ENCODE measurements at places on chromosomes 5 and 9.

DNA sequence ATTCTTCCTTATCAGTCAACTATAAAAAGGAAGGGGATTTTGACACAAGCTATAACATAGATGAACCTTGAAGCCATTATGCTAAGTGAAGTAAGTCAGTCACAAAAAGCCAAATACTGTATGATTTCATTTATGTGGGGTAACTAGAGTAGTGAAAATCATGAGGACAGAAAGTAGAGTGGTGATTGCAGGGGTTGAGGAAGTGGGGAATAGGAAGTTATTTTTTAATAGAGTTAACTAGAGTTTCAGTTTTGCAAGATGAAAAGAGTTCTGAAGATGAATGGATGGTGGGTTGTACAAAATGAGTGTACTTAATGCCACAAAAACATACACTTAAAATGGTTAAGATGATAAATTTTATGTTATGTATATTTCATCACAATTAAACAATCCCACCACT, 65.4 kb upstream of the FAM174A start:
- DNase-seq = no peak

- DNase-seq = no peak
Measured at GRCh38 chr9:13513286-13513685, 233.8 kb upstream of the MPDZ start.

DNA sequence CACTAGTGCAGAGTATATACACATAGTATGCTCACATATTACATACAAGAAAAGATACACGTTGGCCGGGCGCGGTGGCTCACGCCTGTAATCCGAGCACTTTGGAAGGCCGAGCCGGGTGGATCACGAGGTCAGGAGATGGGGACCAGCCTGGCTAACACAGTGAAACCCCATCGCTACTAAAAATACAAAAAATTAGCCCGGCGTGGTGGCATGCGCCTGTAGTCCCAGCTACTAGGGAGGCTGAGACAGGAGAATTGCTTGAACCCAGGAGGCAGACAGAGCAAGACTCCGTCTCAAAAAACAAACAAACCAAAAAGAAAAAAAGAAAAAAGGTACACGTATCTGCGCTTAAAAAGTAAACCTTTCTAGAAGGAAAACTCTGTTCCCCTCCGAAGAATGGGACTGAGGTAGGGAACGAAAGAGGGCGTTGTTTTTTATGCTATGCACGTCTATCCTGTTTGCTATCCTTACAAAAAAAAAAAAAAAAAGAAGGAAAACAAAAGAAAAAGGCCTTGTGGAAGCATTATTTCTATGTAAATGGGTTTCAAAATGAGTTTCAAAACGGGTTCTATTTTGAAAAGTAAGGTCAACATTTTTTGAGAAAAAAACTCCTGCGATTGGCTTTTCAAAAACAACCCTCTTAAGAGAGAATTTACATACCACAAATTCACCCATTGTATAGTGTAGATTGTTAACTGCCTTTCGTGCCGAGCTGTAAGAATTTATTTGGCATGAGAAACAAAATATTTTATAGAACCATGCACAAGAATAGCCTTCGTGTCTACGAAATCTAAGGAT, 1.2 kb downstream of the AK3 start:
- DNase-seq = no peak

DNA sequence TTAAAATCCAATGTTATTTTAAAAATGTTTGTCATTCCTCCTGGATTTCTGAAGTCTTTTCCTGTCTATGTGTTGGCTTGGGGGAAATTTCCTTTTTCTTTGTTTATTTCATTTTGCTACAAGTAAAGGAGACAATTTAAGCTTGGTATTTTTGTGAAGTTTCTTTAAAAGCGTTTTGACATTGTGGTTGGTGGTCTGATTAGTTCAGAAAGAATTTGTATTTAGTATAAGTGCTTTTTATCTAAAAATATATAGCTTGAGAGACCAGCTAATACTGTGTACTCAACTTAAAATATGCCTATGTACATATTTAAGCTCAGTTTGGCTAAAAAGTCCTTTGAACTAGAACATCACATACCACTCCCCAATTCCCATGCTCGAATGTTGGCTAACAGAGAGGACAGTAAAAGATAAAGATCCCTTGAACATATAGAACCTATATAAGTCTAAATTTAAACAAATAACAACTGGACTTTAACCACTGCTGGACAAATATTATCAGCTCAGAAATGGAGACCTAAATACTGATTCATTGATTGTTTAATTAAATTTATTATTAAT, 237.6 kb downstream of the TLE4 start:
- DNase-seq = no peak

DNA sequence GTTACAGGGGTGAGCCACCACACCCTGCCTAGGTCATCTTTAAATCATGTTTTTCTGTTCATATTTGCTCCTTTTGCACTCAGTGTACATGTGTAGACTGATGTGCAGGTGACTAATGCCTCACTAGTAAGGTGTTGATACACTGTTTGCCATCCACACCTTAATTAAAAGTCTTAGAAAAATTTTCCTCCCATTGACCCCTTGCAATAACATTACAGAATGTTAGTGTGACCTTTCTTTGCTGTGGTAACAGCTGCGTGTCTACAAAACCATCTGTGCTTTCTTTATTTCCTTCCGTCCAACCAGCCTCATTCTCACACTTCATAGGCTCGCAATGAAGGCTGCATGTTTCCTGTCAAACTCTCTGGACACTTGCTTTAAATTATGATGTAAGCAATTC, 6.6 kb upstream of the CEMIP2 start:
- no peak for DNase-seq

- no peak for DNase-seq
Measured at GRCh38 chr9:135048758-135049444, 38.6 kb upstream of the OLFM1 start.

DNA sequence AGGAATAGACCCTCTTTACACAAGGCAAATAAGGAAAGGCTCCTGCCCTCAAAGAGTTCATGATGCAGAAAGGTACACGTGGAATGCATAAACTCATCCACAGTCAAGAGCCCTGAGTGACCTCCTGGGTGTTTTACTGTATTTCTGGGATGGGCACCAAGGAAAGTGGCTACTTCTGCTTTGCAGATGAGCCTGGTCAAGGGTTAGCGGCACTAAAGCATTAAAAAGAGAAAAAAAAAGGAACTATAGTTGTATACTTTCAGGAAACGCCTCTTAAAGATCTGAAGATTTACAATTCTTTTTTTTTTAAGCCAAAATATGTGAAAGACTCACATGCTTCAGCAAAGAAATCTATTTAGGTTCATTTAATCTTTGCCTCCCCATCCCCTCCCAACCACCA, 366.2 kb upstream of the PDE4D start:
- DNase-seq = no peak

- no peak for DNase-seq
Measured at GRCh38 chr5:9149988-9150387, 395.9 kb downstream of the SEMA5A start.

GRCh38 chr5:61621202-61621650, 289.2 kb downstream of the ZSWIM6 start:
- no peak for DNase-seq

- no peak for DNase-seq
Measured at GRCh38 chr5:3118340-3118739, 366.9 kb upstream of the IRX2 start.

GRCh38 chr5:78523314-78524193, 125.0 kb downstream of the LHFPL2 start:
- no peak for DNase-seq

GRCh38 chr5:20605732-20606525, 617.9 kb upstream of the CDH18 start:
- DNase-seq = no peak

- DNase-seq = no peak
Measured at GRCh38 chr5:160747987-160748386, 104.0 kb downstream of the ATP10B start.

GRCh38 chr9:132579427-132579798, 3.0 kb upstream of the BARHL1 start:
- DNase-seq = no peak

DNA sequence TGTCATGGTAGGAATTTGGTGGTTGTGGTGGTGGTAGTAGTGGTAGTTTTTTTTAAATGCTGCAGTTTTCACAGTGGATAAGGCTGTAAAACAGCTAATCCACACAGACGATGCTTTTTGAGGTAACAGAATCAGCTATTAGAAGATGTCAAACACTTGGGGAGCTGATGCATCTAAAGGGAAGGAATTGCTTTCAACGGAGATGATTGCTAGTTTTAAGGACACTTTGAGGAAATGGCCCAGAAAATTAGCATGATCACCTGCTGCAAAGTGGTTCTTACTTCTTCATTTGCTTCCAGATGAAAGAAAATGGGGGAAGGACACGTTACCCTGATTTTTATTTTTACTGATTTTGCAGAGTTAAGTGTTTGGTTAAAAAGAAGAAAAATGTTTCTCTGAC, 178.2 kb upstream of the ATP10B start:
- DNase-seq = no peak

- DNase-seq = no peak
Measured at GRCh38 chr9:23823986-23824829, 1.8 kb downstream of the ELAVL2 start.

DNA sequence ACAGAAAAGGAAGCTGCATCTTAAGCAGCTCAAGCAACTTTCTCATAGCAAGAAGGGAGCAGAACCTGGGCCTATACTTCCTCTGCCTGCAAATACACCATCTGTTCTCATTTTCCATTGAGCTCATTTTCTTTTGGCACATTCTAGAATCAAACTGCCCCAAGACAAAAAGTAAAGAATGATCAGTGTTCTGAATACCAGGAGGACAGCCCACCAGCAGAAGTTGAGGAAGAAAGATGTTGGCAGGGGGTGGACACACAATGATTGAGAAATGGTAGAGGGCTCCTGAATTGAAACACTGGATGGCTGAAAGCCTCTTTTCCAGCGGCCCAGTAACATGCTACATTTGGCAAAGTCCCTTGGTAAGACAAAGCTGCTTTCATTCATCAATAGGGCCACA, 171.8 kb downstream of the MED10 start:
- DNase-seq = no peak

GRCh38 chr5:180259260-180259611, 32.6 kb downstream of the MAPK9 start:
- no peak for DNase-seq

GRCh38 chr9:120610975-120611689, 31.2 kb upstream of the CDK5RAP2 start:
- no peak for DNase-seq

GRCh38 chr9:32431196-32431595, 46.8 kb downstream of the ACO1 start:
- no peak for DNase-seq

- no peak for DNase-seq
Measured at GRCh38 chr5:73998489-73998888, 372.5 kb downstream of the ARHGEF28 start.

GRCh38 chr9:86128235-86128822, 29.0 kb upstream of the GOLM1 start:
- no peak for DNase-seq

DNA sequence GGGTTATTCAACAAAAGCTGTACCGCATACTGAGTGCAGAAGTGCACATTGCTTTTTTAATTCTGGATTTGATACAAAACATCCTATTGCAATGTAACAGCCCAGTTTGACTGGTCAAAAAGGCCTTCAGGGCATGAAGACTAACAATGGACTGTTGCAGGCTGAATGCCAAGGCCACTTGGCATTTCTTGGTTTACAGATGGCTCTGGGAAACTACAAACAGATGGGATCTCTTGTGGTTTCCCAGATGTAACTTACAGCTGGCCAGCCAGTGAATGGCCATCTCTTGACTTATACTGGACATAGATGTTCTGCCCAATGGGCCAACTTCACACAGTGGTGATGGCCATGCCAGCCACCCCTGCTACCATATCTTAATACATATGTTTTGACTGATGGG, 36.8 kb downstream of the UGT3A2 start:
- no peak for DNase-seq

DNA sequence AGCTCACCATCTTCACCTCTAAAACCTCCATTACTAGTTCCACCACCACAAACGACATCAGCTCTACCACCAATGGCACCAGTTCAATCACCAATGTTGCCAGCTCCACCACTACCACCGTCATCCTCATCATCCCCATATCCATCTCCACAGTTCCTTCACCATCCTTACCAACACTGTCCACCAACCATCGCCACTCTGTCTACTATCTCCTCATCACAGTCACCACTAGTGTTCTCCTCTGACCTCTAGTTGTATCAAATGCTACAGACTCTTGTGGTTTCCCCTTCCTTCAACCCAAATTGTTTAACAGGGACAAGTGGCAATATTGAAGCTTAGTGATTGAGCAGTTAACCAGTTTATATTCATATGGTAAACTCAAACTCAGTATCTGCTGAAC, 182.6 kb downstream of the CAAP1 start:
- no peak for DNase-seq

- no peak for DNase-seq
Measured at GRCh38 chr5:32778403-32778802, 67.3 kb downstream of the NPR3 start.

DNA sequence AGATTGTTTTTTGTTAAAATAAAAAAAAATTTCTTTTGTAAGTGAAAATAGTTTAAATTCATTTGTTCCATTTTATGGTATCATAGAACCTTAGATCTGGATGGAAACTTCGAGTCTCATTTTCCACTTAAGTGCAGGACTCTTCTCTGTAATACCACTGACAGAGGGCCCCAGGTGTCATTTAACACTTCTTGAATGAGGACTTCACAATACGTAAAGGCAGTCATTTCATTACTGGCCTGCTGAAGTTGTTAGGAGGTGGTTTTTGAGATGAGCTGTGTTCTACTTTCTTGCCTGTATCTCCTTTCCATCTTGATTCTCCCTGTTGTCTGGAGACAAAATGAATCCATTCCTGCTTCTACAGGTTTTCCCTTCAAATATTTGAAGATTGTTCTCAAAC, 455.3 kb downstream of the DMRT2 start:
- DNase-seq = no peak

GRCh38 chr9:126411948-126412284, 85.3 kb downstream of the MVB12B start:
- no peak for DNase-seq

- no peak for DNase-seq
Measured at GRCh38 chr5:95441636-95442035, 50.5 kb downstream of the FAM81B start.

GRCh38 chr5:152164860-152165259, 240.2 kb upstream of the GLRA1 start:
- no peak for DNase-seq

DNA sequence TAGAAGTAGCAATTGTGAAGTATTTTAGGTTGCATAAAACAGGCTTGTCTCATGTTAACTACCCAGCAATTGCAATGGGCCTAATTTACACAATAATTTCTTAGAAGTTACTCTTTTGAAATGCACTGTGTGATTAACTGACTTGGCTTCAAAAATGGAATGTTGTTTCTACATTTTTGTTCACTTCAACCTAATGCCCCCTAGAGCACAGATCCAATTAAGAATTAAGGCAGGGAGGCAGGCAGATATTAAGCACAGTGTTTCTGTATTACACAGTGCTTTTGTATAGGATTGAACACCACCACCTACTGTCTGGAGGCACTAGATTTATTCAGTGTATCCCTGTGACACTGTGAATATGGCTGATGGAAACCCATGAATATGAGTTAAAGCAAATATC, 302.1 kb downstream of the FBXL17 start:
- DNase-seq = no peak

- no peak for DNase-seq
Measured at GRCh38 chr5:57396701-57397100, 85.9 kb downstream of the ACTBL2 start.

Data from stimulated activated CD8-positive, alpha-beta memory T cell treated with anti-CD3 and anti-CD28 coated beads, Interleukin-7, amount 100 ng/mL, for 4 hours (primary cell).